ENCODE measurements at places on chromosomes 3 and 15.

DNA sequence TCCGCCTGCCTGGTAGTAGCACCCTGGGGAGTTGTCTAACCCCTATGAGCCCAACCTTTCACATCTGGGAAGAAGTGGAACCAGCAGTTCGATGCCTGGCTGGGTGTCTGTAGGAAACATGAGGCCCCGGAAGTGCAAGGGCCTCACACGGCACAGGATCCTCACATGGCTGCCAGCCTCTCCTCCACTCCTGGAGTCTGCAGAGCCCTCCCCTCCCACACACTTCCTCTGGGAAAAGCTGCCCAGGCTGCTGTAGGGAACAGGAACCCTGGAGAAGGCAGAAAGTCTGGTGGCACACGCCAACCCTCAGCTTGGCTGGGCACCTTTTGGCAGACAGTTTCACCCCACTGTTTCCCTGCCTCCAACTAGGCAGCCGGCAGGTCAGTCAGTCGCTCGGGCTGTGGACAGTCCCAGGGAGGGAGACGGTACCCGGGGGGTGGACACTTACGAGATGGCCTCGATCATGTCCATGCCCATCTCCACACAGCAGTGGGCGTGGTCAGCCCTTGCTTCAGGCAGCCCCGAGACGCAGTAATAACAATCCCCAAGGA, 118.4 kb downstream of the ADCY5 start:
- DNase-seq = no peak

DNA sequence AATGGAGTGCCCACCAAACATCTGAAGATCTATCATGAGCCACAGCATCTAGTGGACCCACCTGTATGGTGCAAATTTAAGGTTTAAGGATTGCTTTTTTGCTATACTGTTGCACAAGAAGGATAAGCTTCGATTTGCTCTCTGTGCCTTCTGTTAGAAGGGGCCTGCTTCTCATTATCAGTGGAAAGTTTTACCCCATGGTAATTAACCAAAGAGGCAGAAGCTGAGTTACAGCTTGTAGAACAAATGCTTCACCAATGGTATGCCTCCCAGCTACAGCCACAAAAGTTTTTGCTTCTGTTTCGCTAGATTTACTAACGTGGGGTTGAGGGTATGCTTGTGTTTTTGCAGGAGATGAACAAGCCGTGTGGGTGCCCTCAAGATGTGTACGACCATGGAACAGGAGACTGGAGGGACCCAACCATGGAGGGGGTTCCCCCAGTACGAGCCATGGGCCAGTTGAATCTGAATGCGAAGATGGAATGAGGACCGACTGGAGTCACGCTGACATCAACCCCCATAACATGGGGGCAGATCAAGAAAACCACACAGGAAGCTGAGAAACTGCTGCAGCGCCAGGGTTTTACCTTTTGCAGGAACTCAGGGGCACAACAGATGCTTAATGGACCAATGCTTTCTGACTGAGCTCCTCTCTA, 43.5 kb downstream of the ACAD9 start:
- DNase-seq = no peak

DNA sequence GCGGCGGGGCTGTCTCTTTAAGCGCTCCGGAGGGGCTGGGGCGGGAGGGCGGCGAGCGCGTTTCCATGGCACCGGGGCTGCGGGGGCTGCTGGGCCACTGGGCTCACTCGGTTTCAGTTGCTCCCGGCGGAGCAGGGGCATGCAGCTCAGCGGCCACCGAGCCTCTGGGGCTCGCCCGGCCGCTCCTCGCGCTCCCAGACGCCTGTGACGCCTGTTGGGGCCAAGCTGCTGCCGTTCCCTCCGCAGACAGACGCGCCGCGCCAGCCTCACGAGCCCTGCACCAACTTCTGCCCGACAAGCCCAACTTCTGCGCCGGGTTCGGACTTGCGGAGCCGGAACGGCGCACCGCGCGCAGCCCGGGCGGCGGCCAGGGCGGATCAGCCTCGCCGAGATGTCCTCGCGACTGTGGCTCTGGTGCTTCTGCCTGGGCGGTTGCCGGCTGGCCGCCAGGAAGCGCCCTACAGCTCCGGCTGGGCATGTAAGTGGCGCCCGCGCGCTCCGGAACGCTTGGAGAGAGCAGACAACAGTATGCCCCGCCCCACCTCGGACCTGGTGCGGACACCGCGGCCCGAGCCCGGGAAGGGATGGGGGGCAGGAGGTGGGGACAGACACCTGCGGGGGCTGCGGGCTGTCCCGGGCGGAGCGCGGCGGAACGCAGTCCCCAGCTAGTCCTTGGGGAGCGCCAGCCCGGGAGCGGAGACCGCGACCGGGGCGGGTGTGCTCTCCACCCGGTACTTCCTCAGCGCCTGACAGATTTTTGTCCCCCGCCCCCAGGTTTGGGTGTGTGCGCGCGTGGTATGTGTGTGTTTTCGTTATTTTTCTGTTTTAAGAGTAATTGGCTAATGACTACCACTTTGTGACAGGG, 154.1 kb upstream of the GOLIM4 start:
- peak; percentile 94 for DNase-seq

GRCh38 chr3:129065016-129065719, 4.6 kb downstream of the GP9 start:
- DNase-seq = no peak

DNA sequence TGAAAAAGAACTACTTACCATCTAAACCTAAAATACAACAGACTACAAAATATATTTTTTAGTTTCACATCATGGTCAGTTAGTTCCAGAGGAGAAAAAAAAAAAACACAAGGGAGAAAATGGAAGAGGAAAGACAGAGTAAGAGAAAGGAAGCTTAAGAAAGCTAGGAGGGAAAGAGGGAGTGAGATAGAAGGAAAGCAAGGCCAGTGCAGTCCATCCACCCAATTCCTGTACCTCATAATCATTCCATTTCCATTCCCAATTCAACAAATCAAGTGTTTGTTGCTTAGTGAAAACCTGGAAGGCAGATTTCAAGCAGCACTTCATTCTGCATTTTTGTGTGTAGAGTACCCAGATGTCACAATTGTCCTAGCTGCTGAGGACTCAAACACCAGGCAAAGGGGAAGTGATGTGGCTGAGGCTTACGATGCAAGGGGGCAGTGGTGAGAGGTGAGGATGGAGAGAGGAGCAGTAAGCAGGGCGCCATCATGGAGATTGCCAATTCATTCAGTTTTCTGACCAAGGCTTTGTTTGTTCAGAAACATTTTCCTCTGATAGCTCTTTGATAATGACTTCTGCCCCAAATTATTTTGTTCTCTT, 83.6 kb upstream of the GSK3B start:
- DNase-seq = no peak

- DNase-seq = no peak
These were observed 86.7 kb downstream of the ST8SIA2 start for GRCh38 chr15:92480361-92480760.

GRCh38 chr3:60935709-60936108, 315.5 kb downstream of the FHIT start:
- no peak for DNase-seq

DNA sequence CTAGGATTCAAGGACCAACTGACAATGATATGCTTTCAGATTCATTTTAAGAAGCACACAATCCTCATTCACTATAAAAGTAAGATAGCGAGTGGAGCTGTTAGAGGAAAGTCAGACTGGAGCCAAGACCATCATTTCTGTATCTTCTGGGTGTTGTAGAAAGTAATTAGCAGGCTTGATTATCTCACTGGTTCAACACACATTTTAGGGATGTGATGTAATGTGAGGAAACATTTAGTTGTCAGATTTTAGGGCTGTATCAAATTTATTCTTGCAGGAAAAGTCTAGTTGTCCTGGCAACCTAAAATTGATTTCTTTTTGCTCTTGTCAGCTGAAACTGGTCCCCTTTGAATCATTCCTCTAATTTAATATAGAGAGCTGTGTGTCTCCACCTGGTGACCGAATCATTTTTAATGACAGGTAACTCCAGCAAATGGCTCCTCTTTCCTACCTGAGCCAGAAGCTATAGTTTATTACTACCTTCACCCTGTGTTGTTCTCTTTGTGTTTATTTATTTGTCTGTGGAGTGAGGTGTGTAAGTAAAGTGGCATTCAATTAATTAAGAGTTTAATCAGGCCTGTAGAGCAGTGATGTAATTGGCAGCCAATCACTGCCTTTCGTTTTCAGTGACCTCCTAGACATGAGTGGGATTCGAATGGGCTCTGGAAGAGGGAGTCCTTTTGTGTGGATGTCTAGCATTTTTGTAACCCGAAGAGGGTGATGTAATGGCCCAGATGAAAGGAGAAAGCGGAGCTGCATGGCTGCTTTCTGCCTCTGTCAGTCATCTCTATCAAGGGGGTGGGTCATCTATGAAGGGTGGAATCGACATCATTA, 125.8 kb downstream of the LPP start:
- DNase-seq = no peak
